ENCODE measurements at places on chromosomes 6 and 20. TPM values are rescaled to one million over a fixed set of nuclear protein-coding genes. Genes with fewer than 3 reads are reported as not detected.

Gene HLA-F
- 51.6 TPM for total RNA-seq

Gene DCBLD1
- total RNA-seq, result 18.4 TPM

Gene OR2J3
- total RNA-seq, result not detected

Gene PDE7B
- total RNA-seq, result 18.4 TPM

Gene SLC22A7
- total RNA-seq, result not detected

Gene TRIM31
- total RNA-seq, result 0.78 TPM

Gene PNLDC1
- not detected for total RNA-seq

DNA sequence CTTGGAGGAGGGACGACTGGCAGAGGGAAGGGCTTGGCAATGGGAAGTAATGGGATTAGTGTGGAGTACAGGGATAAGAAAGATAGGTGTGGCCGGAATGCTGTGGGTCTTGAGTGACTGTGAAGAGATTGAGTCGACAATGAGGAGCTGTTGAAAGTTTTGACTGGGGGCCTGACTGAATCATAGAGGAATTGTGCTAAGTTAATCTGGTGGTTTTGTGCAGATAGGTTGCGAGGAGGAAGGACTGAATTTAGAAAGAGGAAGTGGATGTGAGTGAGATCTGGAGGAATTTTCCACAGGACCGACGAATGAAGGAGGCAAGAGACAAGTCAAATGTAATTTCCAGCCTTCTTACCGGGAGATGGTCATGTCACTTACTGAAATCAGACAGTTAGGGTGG lies 143.9 kb upstream of the RALGAPA2 start:
- no peak for DNase-seq

- no peak for DNase-seq
Measured at GRCh38 chr6:132282696-132283095, 118.6 kb downstream of the MOXD1 start.

DNA sequence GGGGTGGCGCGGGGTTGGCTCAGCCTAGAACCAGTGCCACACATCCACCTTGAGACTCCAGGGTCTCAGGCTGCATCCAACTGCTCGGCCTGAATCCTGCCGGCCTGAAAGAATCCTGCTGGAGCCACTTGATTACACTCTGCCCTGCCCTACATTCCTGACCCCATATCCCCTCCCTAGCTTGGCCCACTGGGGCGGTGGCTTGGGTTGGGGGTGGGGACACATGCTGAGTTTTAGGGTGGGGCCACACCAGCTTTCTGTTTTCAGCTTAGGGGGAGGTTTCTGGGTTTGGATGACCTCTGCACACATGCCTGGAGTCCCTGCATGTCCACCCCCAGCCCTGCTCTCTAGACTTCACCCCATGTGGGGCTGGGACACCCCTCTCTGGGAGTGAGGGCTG lies 6.8 kb downstream of the ITPR3 start:
- DNase-seq, result no peak

DNA sequence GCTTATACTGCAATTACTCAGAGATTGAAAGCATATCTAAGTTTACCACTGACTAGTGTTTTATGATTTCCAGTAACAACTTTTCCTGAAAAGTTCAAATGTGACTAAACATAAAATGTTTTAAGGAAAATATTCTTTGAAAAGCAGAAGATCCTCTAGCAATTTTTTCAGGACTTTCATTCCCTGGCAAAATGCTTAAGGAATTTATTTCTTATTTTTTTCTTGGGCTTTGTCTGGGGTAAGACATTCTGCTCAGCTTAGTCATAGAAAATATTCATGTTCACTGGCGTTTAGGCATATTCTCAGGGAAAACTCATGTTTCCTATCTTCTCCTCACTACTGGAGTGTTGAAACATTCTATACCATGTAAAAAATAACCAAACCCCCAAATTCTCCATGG lies 235.3 kb upstream of the CEP162 start:
- no peak for DNase-seq

- DNase-seq, result no peak
Measured at GRCh38 chr6:77466451-77467437, 3.5 kb upstream of the HTR1B start.

GRCh38 chr6:103798166-103798565 lies 1061.6 kb downstream of the HACE1 start:
- DNase-seq, result no peak

GRCh38 chr20:50343125-50343489 lies 152.5 kb downstream of the CEBPB start:
- no peak for DNase-seq

DNA sequence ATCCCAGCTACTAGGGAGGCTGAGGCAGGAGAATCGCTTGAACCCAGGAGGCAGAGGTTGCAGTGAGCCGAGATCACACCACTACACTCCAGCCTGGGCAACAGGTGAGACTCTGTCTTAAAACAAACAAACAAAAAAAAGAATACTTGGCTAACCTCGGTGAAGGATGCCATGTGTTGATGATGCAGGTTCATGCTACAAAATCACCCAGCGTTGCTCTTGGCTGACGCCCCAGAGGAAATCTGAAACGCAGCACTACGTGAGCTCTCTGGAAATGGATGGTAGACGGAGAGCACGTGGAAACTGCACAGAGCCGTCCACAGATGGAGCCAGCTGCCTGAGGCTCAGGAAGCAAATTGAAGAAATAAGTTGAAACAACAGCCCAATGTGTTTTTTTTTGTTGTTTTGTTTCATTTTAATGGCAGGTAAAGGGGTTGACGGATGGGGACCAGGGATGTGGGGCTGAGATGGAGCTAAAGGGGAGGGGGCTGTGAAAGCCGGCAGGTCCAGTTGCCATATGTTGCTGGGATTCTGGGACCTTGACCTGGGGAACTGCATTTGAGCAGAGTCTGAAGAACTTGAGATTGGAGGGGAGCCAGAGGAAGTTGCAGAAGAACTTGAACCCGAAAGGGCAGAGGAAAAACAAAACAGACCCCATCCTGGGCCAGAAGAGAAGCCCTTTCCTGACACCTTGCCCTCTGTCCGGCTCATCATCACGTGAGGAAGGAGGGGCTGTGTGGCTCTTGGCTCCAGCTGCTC lies 12.8 kb upstream of the MANBAL start:
- DNase-seq, result peak; percentile 71

DNA sequence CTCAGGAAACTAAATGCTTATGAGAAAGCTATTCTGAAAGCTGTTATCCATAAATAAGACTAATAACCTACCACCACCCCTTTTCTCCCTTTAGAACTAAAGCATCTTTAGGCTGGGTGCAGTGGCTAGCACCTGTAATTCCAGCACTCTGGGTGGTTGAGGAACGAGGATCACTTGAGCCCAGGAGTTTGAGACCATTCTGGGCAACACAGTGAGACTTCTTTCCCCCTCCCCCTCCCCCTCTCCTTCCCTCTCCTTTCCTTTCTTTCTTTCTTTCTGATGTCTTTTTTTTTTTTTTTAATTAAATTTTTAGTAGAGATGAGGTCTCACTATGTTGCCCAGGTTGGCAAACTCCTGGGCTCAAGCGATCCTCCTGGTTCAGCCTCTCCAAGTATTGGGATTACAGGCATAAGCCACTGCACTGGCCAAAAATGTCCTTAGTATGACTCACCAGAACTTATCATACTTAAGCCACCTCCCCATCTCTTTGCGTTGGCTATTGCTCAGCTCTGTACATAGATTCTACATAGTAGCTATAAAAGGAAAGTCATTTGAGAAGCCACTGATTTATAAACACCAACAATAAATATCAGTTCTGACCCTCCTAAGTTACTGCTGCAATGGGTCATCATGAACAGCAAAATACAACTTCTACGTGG lies 54.8 kb upstream of the SPDEF start:
- no peak for DNase-seq

DNA sequence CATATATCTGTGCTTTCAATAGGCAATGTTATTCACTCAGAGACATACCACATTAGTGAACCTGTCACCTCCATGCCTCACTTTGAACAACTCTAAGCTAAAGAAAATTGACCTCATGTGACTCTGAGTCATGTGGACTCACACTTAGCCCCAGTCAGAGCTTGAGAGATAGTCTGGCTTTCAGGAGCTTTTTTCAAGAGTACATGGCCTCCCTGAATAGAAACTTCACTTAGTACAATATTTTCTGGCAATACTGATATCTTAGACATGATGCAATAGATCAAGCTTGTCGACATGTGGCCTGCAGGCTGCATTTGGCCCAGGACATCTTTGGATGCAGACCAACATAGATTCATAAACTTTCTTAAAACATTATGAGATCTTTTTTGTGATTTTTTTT lies 8.5 kb downstream of the SPTLC3 start:
- no peak for DNase-seq

DNA sequence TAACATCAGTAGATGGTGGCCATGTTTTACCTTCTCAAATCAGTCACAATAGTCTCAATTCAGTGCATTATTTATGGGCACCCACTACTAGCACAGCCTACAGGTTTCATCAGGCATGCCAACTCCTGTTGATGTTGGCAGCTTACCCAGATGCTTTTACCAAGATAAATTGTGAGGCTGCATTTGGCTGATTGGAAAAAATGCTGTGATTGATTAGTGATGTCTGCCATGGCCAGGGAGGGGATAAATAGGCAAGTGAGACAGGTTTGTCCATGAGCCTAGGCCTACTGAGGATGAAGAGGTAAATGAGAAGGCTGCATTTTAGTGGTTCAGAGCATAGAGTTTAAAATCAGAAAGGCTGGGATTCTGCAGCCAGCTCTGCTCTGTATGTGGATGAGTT lies 227.1 kb downstream of the NFATC2 start:
- DNase-seq, result no peak

GRCh38 chr20:45358282-45359068 lies 4.5 kb upstream of the SYS1 start:
- peak; percentile 88 for DNase-seq

GRCh38 chr20:32476684-32477593 lies 108.2 kb downstream of the NOL4L start:
- no peak for DNase-seq

- no peak for DNase-seq
Measured at GRCh38 chr6:111776236-111777221, 96.7 kb downstream of the FYN start.

DNA sequence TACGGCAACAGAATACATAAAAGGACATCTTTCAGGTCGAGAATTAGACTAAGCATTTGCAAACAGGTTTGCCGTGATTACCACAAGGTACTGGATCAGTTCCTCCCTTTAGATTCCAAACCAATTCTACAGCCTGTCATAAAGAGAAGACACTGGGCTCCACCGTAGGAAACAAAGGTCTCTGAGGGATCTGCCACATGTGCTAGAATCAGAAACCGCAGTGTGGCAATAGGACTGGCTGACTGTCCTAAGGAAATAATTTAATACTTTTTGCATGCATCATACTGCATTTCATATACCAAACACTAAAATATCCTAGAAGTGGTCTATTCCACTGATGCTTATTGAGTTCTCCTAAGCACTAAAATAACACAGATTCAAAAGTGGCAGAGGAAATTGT lies 59.2 kb downstream of the POPDC3 start:
- no peak for DNase-seq

- DNase-seq, result peak; percentile 68
Measured at GRCh38 chr6:158663625-158664165, 13.8 kb downstream of the SYTL3 start.

DNA sequence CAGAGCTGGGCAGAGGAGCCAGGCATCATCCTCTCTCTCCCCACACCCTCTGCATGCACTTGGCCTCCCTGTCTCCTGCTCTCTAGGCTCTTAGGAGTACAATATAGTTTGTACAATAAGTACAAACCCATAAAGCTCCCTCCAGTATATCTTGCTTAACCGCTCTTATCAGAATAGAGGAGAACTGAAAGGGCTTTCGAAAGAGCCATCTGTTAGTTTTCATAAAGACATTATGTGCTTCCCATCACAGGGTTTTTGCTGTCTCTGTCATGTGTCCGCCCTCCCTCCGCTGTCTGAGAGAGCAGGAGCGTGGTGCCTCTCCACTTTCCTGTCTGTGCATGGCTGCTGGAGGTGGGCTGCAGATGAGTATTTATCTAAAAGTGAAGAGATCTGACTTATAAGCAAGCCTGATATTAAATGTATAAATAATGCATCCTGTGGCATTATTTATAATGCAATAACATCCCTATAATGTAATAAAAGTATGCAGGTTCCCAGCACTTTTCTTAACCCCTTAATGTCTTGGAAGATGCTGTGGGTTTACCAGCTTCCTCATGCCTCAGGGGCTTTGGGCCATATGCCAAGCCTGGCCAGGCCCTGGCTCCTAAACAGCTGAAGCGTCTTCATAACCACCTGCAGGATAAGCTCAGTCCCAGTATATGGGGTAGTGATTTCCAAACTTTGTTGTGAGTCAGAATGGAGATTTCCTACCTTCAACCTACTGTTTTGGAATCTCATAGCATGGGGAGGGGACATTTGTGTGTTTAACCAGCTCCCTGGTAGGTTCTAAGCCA lies 297.1 kb downstream of the DHX35 start:
- DNase-seq, result no peak

DNA sequence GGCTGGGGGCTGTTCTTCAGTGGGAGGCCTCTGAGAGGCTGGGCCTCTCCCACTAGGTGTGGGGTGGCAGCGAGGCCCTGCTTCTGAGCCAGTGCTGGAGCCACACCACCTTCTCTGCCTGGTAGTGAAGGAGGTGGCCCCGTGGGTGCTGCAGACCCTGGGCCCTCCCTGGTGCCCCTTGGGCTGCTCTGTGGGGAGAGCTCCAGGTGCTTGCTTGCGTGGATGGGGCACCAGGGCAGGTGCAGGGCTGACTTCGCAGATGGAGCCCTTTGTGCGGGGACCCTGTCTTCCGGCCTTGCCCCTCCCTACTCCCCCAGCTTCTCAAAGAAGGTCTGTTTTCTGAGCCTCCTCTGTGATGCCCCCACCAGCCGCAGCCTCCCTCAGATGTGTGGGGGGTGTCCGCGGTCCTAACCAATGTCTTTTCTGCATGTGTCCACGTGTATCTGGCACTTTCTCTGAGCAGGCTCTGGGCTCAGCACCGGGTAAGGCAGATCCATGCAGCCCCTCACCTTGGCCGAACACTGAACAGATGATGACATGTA lies 17.2 kb upstream of the MYT1 start:
- no peak for DNase-seq

DNA sequence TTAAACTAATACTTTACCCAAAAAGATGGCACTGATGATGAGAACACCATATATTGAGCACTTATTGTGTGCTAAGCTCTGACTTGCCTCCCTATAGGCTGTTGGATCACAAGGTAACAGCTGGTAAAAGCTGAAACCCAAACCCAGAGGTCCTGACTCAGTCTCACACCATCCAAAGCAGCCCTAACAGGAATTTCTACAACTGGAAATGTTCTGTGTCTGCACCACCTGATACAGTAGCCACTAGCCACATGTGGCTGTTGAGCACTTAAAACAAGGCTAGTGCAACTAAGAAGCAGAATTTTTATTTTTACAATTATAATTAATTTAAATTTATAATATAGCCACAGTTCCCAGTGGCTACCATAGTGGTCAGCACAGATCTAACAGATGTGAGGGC lies 15.6 kb upstream of the MATN4 start:
- DNase-seq, result no peak
